K562 (cell line): ENCODE measurements at places on chromosomes 12 and 14. TPM values are rescaled to one million over a fixed set of nuclear protein-coding genes. Genes with fewer than 3 reads are reported as not detected.
A peak's percentile ranks its signal among the peaks of the same experiment; 100 is the strongest.

DNA sequence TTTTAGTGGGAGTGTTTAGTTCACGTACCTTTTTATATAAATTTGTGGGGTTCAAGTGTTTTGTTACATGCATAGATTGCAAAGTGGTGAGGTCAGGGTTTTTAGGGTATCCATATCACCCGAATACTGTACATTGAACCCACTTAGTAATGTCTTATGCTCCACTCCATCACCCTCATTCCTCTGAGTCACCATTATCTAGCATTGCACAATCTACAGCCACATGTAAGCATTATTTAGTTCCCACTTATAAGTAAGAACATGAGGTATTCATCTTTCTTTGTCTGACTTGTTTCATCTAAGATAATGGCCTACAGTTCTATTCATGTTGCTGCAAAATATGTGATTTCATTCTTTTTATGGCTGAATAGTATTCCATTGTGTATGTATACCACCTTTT lies 583.7 kb upstream of the LRFN5 start:
- H3K36me3 ChIP-seq = no peaks in the 10 kb centered on the region
- H3K4me1 ChIP-seq = no peaks in the 10 kb centered on the region
- H3K4me3 ChIP-seq = no peak overlapping the region
- no peaks in the 10 kb centered on the region for H3K27me3 ChIP-seq

- H3K4me1 ChIP-seq = no peaks in the 10 kb centered on the region; the same call in 1 of the 2 replicates
- H3K27me3 ChIP-seq = no peaks in the 10 kb centered on the region
- H3K36me3 ChIP-seq = no peaks in the 10 kb centered on the region
- no peak overlapping the region for H3K27ac ChIP-seq
- no peak overlapping the region for H3K4me3 ChIP-seq
- peak; percentile 5 for DNase-seq
Measured at GRCh38 chr12:14756334-14757143, 46.7 kb downstream of the WBP11 start.

GRCh38 chr12:111298582-111299436 lies 70.1 kb downstream of the PHETA1 start:
- H3K27ac ChIP-seq = no peak overlapping the region
- DNase-seq = peak; percentile 65
- H3K4me1 ChIP-seq = no peaks in the 10 kb centered on the region
- peaks cover 15% of the 10 kb centered on the region for H3K27me3 ChIP-seq

Gene SERPINA1
- 4.1 and 6.0 TPM in 2 replicates for total RNA-seq
